Stimulated activated CD8-positive, alpha-beta memory T cell treated with anti-CD3 and anti-CD28 coated beads, Interleukin-7, amount 100 ng/mL, for 24 hours (primary cell): ENCODE measurements at places on chromosomes 11 and 22.

DNA sequence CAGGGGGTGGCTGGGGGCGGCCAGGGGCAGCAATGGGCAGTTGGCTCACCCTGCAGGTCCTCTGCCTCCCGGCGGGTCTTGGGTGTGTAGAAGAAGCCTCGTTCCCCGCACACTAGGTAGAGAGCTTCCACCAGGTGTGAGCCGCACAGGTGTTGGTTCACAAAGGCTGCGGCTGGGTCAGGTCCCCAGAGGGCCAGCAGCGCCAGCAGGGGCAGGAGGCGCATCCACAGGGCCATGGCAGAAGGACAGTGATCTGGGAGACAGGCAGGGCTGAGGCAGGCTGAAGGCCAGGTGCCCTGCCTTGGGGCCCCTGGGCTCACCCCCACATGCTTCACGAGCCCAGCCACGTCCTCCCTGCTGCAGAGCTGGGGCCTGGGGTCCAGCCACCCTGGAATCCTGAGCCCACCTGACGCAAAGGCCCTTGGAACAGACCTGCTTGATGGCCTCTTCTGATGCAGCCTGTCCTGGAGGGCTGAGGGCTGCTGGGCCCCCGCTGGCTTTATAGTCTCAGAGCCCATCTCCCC, at the start of gene INS:
Gene INS, minus strand, starts transcription at position 474 of the 524 bp plus-strand sequence. Its CDS starts 238 bp downstream, at position 236.
- DNase-seq, result no peak

GRCh38 chr22:47277531-47277930, 515.1 kb downstream of the TBC1D22A start:
- no peak for DNase-seq

DNA sequence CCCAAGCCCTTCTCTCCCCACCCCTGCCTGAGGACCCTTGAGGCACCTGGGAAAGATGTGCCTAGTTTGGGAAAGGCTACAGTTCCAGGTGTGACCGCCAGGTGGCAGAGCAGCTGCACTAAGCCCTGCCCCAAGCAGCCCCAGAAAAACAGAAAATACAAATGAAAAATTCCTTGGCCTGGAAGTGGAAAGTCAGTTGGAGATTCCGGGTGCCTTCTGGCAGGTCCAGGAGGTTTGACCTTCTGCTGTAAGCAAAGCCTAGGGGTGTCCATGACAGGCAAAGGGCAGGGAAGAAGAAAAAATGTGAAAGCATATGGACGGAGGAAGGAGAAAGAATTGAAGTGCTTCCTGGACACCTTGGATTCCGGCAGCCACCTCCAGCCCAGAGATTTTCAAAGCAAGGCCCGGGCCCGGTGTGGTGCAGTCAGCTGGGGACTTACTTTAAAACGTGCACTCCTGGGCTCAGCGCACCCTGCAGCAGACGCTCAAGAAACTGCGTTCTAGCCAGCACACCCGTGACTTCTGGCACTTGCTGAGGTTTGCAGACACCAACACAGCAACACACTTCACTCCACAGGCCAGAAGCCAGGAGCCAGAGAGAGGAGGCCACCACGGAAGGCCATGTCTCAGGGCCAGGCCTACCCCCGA, 37.3 kb upstream of the SLC22A12 start:
- DNase-seq, result peak; percentile 36

DNA sequence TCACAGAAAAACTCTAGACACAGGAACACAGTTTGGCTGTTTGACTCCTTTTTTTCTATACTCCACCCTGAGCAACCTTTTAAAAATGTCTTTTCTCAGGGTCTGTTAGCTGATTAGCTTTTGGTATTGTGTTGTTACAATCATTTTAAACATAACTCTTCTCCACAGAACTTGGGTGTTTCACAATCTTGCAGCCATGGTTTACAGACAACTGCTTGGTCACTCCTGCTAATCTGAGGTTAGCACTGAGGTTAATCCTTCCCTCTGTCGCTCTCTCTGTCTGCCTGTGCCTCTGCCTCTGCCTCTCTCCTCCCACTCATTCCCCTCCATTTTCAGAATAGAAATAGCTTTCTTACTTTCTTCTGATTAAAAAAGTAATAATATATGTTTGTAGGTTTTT, 62.4 kb upstream of the ZBED5 start:
- DNase-seq, result no peak

DNA sequence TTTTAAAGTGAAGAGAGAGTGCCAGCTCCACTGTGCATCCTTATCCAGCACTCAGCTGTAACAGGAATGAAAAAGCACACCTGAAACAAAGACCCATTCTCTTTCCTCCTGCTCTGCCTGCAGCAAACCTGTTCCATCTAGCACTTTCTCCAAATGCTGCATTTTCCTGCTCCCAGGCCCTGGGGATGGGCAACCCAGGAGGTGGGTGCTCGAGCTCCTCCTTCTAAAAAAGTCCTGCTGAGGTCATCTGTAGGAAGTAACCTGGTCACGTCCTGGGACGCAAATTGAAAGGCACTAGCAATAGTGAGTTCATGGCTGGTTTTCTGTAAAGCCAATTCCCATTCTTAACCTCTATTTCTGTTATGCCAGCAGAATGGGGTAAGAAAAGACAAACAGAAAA, 173.7 kb downstream of the MAML2 start:
- DNase-seq, result no peak

GRCh38 chr11:18111005-18111404, 5.1 kb upstream of the SAAL1 start:
- no peak for DNase-seq

DNA sequence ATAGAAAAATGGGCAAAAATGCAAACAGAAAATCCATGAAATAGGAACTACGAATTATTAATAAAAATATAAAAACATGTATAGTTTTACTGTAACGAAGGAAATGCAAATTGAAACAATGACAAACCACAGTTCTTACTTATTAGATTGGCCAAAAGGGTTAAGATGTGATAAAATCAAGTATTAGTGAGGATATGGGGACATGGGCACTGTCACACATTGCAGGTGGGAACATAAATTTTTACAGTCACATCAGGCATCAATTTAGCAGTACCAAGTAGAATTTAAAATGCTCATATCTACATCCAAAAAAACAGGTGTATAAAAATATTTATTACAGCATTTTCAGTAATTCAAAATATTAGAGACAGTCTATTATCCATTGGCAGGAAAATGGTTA, 353.2 kb upstream of the API5 start:
- no peak for DNase-seq

DNA sequence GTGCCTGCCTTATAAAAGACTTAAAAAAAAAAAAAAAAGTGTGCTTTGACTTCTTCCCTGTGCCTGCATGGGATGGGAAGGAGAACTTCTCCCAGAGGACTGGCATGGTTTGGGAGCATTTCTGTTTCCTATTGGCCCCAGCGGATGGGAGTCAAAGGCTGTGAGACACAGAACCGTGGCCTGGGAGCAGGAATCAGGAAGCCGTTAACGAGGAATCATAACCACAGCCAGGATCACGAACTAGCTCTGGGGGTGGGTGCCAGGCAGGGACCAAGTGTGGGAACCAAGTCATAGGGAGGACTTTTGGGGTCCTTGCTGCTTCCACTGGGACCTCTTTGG, 526 bp downstream of the C1QTNF6 start:
- no peak for DNase-seq

DNA sequence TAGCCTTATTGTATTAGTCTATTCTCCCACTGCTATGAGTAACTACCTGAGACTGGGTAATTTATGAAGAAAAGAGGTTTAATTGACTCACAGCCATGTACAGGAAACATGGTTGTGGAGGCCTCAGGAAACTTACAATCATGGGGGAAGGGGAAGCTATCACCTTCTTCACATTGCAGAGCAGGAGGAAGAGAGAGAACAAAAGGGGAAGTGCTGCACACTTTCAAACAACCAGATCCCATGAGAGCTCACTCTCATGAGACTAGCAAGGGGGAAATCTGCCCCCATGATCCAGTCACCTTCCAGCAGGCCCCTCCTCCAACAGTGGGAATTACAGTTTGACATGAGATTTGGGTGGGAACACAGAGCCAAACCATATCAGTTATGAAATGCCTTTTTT, 179.4 kb downstream of the ARHGAP42 start:
- DNase-seq, result no peak

DNA sequence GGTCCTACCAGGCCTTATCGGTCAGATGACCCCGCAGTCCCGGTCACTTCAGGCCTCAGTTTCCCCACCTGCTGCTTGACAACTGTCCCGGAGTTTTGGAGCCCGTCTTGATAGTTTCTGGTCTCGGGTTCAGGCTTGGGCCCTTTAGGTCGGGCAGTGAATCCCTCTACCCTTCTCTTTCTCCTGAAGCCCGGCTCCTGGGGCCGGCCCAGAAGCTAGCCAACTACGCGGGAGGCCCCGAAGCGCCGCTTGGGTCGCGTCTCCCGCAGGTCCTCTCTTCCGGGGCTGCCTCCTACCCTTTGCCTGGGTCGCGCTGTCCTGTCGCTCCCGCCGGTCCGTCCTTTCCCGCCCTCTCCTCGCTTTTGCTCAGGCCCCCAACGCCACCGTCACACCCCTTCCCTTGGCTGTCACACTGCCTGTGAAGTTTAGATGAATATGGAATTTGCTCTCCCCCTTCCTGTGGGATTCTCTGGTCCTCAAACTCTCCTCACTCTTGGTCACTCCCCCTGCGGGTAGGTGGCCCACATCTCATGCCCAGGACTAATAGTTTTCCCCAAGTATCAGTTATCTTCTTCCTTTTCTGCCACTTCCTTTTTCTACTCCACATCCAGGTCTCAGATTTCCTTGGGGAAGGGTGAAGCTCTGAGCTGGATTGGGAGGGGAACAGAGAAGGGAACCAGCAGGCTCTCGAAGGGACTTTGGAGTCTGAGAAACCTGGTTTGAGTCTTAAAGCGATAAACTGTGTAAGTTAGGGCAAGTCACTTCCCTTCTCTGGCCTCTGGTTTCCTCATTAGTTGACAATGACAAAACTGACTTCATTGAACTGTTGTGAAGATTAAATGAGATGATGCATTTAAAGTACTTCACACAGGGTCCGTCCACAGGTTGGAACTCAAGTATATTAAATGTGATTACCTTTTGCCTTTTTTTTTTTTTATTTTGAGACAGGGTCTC, 790 bp downstream of the RAB1B start:
- no peak for DNase-seq

DNA sequence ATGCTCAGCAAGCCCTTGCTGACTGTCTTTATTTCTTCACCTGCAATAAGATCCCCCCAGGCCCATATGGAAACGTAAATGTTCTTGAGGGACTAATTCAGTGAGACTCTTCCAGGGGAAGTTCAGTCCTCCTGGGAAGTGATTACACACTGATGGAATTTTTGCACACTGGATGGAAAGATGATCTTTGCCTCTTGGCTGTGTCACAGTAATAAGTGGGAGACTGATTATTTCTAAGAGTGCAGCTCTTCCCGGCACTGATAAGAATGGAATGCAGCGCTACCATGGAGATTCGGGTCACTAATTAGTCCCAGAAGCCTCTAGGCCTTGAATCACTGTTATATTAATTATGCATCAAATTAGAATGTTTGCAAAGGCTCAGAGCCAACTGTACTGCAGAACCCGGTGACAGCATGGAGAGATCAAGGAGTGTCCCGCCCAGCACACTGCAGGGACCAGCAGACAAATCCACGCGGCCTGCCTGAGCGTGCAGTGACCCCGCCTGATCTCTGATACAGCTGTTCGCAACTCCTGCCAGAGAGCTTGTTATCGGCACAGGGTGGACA, 178.3 kb downstream of the SNX19 start:
- no peak for DNase-seq

DNA sequence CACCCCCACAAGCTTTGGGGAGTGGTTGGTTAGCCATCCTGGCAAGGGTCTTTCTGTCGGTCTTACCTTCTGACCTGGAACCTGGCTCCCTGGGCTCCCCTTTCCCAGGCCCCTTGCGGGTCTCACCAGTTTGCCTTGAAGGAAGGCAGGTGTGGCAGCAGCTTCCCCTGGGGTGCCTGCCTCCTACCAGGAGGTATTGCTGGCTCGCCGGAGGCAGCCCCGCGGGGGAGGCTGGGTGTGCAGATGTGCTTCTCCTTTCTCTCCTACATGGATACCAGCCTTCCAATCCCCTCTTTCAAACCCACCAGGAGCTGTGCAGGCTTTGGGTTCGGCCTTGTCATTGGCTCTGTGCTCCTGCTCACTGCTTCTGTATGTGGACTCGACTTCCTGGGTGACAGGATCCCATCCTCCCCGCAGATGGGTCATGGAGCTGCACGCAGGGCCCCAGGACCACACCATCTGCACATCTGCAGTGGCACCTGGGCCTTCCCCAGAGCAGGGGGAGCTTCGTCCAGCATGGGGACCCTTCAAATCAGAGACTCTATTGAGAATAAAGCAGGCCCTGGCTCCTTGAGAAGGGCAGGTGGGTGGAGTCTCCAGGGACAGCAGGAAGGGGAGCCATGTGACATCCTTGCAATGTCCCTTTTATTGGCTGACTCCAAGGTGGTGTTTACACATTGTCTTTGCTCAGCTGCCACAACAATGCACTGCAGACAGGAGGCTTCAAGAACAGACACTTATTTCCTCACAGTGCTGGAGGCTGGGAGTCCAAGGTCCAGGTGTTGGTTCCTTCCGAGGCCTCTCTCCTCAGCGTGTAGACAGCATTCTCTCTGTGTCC, 592.0 kb downstream of the BRD1 start:
- DNase-seq, result no peak

DNA sequence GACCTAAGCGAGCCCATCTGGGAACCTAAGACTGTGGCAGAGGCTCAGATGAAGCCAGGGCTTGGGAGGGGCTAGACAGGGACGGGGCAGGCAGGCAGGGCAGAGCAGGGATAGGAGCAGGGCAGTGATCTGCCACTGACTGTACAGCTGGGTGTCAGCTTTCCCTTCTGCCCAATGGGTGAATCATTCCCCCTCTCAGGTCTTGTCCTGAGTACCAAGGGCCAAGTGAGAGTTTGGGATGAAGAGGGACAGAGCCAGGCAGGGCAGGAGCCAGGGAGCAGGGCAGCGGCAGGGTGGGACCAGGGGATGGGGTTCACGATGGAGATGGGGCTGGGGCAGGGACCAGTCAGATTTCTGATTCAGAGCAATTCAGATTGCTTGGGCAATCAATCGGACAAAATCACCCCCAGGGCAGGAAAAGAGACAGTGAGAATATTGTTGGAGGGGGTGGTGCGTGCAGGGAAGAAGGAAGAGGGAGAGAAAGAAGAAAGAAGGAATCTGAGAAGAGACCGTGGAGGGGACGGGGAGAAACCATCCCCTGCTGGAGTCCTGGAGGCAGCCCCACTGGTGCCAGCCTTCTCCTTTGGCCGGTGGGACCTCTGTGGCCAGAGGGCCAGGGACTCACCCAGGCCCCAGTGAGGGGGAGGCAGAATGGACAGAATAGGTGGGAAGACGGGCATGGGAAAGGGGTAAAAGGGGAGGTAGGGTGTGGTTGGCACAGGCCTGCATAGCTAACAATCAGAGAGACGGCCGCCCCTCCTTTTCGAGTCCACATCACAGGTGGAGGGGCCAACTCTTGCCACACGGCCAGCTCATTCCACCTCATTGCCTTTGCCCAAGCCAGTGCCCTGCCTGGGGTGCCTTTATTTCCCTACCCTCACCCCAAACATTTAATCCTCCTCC, 47.2 kb downstream of the CYTH4 start:
- no peak for DNase-seq

GRCh38 chr11:46541593-46542371, 52.0 kb downstream of the AMBRA1 start:
- DNase-seq, result no peak

DNA sequence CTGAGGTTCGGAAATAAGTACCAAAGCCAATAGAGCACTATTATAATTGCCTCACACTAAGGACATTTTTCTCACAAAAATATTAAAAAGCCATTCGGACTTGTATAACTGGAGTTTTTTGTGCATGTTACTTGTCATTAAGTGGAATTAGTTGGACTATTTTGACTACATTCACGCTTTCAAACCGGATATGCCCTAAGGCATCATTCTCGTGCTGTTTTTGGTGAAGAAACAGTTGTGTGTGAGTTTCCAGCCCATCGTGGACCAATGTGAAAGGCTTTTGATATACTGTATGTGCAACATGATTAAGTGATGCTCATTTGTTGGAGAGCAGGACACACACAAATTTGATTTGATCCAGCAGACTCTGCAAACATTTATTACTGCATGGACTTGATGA, 192.8 kb downstream of the PGR start:
- DNase-seq, result no peak
